Thoracic aorta (tissue), 2 donors: ENCODE measurements at places on chromosomes 5 and 9. TPM values are rescaled to one million over a fixed set of nuclear protein-coding genes. Genes with fewer than 3 reads are reported as not detected.

DNA sequence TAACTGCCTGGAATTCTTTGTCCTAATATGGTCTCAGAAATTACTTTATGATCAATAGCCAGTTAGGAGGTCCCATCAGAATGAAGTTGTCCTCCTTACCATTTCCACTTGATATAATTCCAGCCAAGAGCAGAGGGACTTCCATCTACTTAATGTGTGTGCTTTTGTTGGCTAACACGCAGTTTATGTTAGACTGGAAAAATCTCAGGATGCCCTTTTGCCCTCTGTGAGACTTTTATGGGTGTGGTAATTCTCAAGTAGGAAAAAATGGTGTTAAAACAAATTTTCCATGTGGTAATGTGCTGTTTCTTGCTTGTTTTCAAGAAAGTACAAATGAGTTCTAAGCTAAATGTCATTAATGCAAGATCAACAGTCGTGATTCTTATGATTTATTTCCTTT, 327.1 kb downstream of the MTRR start:
- DNase-seq: no peak

SLC36A3 gene
- not detected for total RNA-seq

BARHL1 gene
- not detected for total RNA-seq

DNA sequence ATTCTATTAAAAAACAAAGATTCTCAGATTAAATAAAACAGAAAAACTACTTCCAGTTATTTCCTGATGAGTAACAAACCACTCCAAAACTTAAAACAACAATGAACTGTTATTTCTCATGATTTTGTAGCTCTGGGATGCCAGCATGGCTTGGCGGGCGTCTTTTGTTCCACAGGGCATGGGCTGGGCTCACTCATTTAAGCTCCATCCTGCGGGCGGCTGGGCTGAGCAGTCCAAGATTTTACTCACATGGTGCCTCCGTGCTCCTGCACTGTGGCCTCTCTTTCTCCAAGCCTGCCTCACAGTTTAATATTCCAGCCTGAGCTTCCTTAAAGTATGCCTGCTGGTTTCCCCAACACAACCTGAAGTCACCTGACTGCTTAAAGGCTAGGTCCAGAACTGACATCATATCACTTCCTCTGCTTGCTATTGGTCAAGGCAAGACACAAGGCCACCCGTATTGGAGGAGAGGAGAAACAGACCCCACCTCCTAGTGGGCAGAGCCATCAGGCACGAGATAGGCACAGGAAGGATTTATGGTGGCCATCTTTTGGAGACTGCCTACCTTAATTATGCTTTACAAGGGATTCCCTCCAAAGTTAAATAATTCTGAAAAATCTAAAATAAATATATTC, 41.6 kb upstream of the ZBTB43 start:
- no peak for DNase-seq

DNA sequence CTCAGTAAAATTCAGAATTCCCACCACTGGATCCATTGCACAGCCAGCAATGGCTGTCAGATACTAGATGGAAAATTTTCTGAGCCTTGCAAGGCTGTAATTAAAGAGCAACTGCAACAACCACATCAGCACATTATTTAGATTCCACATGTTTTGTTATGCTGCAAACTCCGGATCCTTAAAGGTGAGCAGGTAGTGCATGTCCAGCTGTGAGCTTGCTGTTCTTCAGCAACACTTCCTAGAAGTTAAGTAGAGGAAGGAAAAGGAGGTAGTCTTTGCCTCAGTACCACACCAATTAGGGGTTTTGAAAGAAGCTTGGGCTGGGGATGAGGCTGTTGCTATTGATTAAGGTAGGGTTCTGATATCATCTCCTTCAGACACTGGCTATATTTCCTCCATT, 144.3 kb downstream of the AUH start:
- DNase-seq: no peak

CA9 gene
- not detected for total RNA-seq

GRCh38 chr9:8346296-8346695, 546.7 kb upstream of the DMAC1 start:
- DNase-seq: no peak

GRCh38 chr5:33049298-33049697, 338.2 kb downstream of the NPR3 start:
- no peak for DNase-seq

DNA sequence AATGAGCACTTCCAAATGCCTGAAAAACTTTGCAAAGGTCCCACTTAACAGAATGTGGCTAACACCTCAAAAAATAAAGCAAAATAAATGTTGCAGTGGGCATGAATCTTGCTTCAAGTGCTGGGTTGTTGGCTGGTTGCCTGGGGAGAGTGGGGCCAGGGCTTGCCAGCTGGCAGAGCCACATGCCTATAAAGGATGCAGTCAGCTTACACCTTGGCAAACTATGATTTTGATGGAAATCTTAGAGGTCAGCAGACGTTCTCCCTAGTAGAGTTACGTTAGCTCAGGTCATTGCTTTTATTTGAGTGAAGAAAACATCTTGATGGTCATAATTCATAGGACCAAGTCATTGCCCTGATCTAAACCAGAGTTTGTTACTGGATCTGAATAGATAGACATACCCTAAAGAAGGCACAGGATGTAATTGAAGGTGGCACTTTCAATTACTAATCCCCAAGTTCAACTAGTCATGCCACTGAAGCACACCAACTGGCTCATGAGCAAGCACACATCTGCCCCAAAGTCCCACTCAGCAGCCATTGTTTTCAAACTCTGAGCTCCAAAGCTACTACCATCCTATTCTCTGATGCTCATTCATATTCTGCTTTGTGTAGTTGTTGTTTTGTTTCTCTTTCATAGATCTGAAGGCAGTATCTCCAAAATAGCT, 51.2 kb upstream of the ZSWIM6 start:
- DNase-seq: no peak

SPATA31A1 gene
- not detected for total RNA-seq

DNA sequence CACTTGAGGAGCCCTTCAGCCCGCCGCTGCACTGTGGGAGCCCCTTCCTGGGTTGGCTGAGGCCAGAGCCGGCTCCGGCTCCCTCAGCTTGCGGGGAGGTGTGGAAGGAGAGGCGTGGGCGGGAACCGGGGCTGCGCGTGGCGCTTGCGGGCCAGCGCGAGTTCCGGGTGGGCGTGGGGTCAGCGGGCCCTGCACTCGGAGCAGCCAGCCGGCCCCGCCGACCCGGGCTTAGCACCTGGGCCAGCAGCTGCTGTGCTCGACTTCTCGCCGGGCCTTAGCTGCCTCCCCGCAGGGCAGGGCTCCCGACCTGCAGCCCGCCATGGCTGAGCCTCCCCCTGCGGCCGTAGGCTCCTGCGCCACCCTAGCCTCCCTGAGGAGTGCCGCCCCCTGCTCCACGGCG, 6.2 kb upstream of the SHB start:
- no peak for DNase-seq

GRCh38 chr5:83496626-83497025, 25.1 kb downstream of the VCAN start:
- no peak for DNase-seq

DNA sequence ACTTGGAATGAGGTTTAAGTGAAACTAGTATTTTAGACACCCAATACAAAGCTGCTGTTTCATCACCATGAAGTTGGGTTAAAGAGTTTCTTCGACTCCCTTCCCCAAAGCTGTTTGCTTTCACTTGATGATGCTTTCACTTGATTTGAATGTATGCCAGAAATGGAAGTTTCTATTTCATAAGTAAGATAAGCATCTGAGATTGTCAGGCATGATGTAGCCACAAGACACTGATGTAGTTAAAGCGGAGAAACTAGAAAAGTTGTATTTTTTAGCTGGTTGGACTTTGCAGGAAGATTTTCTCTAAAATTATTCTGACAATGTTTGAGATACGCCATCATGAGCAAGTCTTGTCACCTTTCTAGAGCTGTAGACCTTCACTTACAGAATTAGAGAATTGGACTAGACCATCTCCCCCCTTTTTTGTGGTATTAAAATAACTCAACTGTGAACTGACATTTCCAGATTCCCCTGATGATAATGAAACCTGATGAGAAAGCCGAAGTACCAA, 20.0 kb downstream of the MOCS2 start:
- DNase-seq: no peak

CCIN gene
- total RNA-seq: 2.3 TPM

DNA sequence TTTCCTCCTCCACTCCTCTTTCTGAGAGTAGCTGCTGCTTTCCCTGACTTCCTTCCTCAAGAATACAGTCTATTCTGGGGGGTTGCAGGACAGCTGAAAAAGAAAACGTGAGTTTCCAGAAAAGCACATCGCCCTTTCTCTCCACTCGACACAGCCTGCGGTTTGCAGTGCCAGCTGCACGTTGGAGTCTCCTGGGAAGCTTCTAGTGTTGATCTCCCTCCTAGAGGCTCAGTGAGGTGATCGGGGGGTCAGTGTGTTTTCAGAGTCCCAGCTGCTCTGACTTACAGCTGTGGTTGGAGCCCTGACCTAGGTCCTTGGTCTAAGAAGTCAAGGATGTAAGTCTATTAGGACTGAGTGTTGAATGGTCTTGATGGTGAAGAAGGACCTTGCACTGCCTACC, 25.0 kb upstream of the SUSD3 start:
- DNase-seq: no peak

DNA sequence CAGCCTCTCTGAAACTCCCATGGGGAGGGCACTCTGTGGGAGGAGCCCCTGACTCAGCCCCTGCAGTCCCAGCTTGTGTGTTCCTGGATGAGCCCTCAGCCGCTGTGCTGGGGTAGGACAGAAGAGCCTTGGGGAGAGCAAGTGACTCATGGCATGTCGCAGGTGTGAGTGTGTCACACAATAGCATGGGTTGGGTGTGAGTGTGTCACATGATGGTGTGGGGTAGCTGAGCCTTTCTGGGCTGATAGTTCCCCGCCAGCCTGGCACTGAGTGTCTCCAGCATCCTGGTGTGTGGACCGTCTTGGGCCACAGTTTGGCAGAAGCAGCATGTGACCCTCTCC, 83.4 kb downstream of the PHF2 start:
- DNase-seq: no peak
